T follicular helper cell (primary cell): ENCODE measurements at places on chromosomes 3 and 15.

DNA sequence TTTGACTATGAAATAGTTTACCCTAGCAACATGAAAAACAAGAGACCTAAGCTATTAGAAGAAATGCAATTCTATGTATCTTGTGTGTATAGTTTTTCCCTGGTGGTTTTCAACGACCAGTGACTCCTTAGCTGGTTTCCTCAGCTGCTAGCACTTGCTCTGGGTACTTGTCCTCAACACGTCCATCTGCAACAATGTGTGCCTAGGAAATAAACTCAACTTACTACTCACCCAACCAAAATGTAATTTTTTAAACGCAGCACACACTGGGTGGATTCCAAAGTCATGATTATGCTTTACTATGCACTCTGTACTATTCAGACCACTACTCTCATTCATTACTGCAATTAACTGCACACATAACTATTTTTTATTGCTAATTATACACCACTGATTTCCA, 31.0 kb downstream of the CPA3 start:
- DNase-seq = no peak

GRCh38 chr3:20043396-20043795, 3.1 kb downstream of the KAT2B start:
- DNase-seq = peak; percentile 34

DNA sequence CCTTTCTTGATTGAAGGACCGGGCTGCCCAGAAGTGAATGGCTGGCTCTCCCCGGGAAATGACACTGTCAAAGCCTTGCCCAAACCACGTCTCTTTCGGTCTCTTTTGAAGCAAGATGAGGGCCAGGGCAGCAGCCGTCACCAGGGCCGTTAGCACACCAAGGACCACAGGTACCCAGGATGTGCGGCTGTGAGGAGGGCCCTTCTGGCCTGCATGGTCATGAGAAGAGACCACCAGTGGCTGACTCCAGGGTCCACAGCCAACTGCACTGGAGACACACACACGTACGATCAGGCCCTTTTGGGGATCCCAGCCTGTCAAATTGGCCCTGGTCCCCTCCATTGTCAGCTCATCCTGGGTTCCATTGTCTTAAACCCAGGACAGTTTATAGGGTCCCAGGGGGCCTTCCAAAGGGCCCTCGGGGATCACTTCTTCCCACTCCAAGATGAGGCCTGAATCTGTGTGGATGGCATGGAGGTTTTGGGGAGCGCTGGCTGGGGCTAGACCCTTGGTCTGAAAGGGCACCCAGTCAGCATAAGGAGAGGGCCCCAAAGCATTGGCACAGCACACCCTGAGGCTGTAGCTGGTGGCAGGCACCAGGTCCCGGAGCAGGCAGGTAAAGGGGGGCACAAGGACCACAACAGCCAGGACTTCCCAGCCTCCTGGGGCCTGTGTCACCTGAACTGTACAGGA, 50.9 kb downstream of the ETFA start:
- no peak for DNase-seq

DNA sequence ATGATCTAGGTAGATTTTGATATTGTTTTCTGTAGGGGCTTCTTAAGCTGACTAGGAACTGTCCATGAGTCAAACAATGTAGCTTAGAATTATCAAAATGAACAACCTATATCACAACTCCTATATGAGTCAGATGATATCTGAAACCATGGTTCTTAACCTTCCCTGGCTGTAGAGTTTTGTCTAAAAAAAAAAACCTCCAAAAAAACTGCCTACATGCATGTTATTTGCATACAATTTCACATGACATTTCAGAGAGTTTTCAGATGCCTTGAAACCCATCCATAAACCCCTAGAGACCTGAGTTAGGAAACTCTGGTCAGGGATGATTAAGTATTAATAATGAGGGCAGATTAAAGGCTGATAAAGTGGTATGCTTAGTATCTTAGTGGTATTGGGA, 157.0 kb downstream of the CHST2 start:
- no peak for DNase-seq

DNA sequence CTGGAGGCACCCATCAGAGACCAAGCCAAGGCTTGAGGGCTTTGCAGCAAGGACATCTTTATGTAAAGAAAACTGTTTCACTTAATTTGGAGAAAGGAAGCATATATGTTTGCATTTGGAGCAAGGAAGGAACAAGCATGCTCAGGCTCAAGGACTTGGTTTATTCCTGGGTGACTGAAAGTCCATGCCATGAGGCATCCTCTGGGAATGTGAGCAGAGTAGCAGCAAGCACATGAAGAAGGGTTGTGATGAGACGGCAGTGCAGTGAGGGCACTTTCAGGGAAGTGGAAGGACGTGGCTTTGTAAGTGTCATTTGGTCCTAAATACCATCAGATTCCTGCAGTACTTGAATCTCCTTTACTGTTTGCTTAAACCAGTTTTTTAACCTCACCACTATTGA, 26.8 kb downstream of the POLG start:
- no peak for DNase-seq

- DNase-seq = no peak
These were observed 21.4 kb downstream of the STAG1 start for GRCh38 chr3:136730595-136731273.

- no peak for DNase-seq
These were observed 205.9 kb downstream of the CD47 start for GRCh38 chr3:107884719-107885460.

DNA sequence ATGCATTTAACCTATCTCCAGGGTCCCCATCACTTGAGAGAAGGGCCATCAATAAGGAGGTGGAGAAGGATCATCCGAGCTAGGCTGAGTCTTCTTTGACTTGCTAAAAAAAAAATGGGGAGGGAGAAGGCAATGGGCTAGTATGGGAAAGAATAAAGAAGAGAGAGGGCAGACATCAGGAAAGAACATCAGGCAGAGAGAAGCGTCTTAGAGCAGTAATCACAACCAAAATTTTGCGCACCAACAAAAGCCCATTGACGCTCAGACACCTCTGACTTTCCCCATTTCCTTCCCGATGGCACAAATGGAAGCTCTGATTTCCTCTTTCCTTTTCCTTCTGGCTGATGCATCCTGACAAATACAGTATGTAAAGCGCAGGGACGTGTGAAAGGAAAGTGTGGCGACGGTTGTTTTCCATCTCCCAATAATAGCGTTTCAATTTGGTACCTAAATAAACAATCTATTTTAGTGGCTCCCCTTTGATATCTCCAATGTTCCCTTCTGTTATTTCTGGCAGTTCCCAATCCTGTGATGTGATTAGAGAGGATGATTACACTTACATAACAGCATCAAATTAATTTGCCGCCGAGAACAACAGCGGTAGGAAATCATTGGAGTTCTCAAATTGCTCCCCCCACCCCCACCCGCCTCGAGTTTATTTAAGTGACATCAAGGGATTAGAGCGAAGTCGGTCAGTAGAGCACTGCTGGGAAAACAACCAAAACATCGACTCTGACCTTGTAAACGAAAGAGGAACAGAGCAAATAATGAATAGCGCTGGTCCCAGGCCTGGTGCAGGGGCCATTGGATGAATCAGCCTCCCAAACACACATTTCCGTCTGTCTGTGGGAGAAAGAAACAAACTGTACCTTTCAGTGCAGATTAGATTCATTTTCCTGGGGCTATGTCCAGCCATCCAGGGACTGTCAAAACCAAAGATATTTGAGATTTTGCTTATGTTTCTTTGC, 273.3 kb upstream of the ICE2 start:
- DNase-seq = no peak

GRCh38 chr3:66518126-66518525, 17.3 kb upstream of the LRIG1 start:
- no peak for DNase-seq

DNA sequence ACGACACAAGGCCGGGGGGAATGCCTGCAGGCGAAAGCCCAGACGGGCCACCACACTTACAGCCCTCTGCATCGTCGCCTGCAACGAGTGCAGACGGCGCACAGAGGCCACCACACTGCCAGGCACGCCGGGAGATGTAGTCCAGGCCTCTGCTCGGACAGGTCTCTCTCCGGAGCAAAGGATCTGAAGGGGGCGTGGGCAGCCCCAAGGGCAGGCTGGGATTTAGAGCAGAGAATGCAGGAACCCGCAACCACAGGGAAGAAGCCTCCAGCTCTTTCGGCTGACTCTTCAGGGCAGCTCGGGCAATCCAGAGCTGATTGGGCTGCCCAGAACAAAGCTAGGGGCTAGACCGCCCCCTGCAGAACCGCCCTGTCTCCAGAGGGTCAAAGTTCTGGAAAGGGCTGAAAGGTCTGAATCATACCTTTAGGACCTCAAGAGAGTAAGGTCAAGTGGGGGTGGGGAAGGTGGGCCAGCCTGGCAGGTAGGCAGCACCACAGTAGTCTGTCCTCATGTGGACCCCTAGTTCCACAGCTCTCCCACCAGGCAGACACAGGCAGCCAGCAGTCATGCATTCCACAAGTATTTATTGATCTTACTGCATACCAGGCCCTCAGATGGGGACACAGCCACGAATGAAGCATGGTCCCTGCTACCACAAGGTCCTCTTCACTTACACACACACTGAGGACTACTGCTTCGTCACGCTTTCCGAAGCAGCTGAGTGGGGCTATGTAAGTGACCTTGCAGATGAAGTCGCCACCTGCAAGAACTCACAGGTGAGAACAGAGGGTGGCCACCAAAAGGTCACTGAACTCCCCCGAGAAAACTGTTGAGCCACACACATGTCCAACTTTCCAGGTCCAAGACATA, at the start of gene AMT:
TSS of gene AMT (minus strand) at position 95 of the 870 bp plus-strand sequence. CDS start at position 72, 23 bp downstream.
- DNase-seq = no peak

DNA sequence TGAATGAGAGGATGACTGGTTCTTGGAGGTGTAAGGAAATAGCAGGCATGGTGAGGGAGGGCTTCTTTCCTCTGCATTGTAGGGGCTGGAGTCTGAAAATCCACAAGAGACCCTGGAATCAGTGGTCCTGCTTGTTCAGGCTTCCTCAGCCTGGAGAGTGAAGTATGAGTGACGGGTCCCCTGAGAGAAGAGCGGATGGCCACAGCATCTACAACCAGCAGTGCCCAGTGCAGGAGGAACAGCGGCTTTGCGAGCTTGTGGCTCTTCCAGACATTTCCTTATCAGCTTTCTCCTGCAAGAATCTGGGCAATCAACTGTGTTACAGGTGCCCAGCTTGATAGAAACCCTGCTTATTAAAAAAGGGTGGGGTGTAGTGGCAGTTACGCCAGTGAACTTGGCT, 97.0 kb upstream of the HES1 start:
- no peak for DNase-seq

- DNase-seq = no peak
These were observed 9.6 kb upstream of the BTLA start for GRCh38 chr3:112508860-112509259.

GRCh38 chr3:1172644-1173043, 79.8 kb downstream of the CNTN6 start:
- no peak for DNase-seq

DNA sequence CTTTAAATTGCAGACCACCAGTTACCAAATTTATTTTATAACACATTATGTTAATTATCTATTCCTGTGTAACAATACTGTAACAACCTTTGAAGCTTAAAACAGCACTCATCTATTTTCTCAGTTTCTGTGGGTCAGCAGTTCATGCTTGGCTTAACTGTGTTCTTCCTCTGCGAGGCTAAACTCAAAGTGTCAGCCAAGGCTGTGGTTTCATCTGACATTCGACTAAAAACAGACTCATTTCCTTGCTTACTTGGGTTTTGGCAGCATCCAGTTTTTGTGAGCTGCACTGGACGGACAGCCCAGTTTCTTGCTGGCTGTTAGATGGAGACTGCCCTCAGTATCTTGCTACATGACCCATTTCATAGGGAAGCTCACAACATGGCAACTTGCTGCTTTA, 247.3 kb upstream of the KCNH8 start:
- DNase-seq = no peak

GRCh38 chr3:77079988-77080610, 40.2 kb downstream of the ROBO2 start:
- no peak for DNase-seq

- DNase-seq = no peak
These were observed 54.4 kb downstream of the TPRA1 start for GRCh38 chr3:127535901-127536829.

DNA sequence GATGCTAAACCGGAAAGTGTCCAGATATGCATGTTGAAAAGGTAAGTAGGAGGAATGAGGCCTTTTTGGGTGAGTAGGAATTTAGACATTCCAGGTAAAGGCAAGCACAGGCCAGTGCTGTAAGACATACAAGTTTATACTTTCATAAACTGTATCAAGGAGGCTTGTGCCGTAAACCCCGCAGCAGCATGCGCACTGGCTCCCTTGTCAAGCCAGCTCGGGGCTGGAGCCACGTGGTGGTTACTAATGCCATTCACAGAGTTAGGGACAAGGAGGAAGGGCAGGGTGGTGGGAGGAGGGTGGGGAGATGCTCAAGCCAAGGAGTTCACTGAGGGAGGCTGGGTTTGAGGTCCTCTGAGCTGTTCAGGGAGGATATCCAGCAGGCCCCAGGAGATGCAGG, 35.8 kb downstream of the PLD1 start:
- no peak for DNase-seq

DNA sequence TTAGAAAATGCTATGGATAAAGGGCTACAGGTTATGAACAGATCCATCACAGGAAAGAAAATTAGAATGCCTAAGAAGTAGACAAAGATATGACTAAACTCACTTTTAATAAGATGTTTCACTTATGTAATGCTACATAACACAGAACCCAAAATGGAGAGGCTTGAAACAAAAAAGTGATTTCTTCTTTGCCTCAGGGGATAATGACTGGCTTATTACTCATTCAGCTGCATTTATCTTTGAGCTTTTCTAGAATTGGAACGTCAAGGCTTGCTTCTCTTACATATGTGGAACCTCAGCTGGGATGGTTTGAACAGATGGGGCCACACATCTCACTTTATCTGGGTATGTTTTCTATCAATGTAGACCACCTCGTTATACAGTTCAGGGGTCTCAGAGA, 120.6 kb upstream of the EPHA3 start:
- no peak for DNase-seq

- DNase-seq = no peak
These were observed 20.7 kb downstream of the PPP1R2 start for GRCh38 chr3:195522254-195523023.

GRCh38 chr3:192905980-192906678, 11.5 kb downstream of the MB21D2 start:
- DNase-seq = no peak

DNA sequence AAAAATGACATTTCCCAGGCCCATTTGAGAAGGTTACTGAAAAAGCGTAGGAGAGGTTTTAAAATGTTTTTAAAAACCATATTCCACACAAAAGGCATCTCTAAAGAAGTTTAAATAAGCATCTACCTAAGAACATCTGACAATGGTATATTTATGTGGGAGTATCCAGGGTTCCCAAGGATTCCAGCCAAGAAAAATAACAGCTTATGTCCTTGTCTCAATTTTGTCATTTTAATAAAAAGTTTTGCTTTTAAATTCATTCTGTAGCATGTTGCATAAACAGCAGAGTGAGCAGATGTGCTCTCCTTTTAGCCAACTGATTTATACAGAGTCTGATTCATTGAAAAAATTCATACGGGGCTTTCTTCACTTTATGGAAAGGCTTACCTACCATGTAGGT, 129.9 kb downstream of the LRRC3B start:
- DNase-seq = no peak
